CD4-positive, alpha-beta T cell treated with Interleukin-21 for 1 hour (primary cell): ENCODE measurements at places on chromosomes 5 and 9.

DNA sequence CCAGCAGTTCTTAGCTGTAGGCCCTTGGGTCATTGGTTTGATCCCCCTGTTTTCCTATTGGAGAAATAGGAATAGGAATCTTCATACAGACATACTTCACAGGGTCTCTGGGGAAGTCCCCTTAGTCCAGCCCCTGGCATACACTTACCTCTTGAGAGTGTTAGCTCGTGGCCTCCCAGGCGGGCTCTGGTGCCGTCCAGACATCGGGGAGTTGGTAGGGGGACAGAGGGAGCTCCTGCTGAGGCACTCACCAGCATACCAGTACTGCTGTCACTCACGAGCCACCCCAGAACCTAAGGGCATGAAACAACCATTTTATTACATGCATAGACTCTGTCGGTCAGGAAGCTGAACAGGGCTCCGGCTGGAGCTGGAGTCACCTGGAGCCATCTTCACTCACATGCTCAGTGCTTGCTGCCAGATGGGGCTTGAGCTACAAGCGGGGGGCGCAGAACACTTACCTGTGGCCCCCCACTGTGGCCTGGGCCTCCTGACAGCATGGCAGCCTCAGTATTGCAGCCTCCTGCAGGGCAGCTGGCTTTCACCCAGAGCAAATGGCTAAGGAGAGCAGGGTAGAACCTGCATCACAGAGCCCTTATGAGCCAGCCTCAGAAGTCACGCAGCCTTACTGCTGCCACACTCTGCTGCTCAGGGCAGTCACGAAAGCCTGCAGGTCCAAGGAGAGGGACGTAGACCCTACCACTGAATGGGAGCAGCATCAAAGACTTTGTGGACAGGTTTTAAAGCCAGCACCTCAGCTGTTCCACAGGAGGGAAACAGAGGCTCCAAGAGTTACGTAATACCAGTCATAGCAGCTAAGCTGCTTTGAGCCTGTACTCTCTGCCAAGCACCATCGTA is 58.3 kb upstream of the ANGPTL2 start:
- no peak for DNase-seq

GRCh38 chr9:136769710-136770191 is 5.4 kb upstream of the LCN15 start:
- peak; percentile 57 for DNase-seq

- no peak for DNase-seq
Observed at GRCh38 chr5:94777056-94777880, 158.8 kb downstream of the SLF1 start.

- DNase-seq = no peak
Observed at GRCh38 chr5:67331296-67331925, 134.8 kb upstream of the CD180 start.

- no peak for DNase-seq
Observed at GRCh38 chr9:89884356-89885083, 279.7 kb downstream of the GADD45G start.

GRCh38 chr5:170441393-170441784 is 52.2 kb upstream of the KCNMB1 start:
- no peak for DNase-seq

DNA sequence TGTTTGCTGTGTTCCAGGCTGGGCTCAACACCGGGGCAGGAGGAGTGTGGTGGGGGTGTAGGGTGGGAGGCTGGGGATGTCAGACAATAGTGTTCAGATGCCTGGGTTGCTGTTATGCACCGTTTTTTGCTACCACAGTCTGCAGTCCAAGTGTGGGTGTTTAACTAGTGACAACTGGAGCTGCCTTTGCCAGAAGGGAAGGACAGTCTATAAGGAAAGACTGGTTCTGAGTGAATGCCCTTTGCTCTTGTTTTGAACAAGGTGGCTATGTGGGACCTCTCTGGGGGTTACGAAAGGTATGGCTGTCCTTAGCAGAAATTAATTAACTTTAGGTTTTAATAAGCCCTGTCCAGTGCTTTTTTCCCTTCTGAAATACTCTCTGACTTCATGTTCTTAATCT is 118.5 kb upstream of the GNA14 start:
- no peak for DNase-seq

GRCh38 chr5:17261075-17261474 is 43.6 kb downstream of the BASP1 start:
- DNase-seq = no peak
